NCI-H460 (cell line): ENCODE measurements at places on chromosomes 3 and 15.

DNA sequence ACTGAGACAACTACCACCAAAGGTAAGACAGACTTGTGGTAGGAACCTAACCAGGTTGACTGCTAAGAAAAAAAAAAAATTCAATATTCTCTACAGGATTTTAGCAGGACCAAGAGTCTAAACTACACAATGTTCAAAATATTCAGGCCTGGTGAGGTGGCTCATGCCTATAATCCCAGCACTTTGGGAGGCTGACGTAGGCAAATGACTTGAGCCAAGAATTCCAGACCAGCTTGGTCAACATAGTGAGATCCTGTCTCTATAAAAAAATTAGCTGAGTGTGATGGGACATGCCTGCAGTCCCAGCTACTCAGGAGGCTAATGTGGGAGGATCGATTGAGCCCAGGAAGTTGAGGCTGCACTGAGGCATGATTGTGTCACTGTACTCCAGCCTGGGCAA, 341.6 kb upstream of the WNT5A start:
- no peak for DNase-seq

GRCh38 chr15:47678040-47678439, 39.3 kb upstream of the SEMA6D start:
- no peak for DNase-seq

GRCh38 chr15:47485419-47485818, 231.9 kb upstream of the SEMA6D start:
- no peak for DNase-seq

DNA sequence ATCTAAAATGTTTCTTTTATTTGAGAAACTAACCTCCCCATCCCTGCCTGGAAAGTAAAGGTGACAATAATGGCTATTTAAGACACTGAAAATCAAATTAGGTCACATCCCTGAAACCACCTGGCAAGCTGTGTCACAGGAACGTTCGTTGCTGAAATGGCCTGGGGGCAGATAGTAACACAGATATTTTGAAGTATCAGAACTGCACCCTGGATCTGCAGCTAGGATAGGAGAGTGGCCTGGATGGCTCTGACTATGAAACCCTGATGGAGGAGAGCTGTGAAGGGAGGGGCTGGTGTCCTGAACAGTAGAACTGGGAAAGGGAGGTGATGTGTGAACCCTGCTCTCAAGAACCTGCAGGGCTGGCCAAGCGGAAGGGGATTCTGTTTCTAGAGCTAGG, 648.3 kb upstream of the CFAP20DC start:
- DNase-seq = no peak

GRCh38 chr3:107269136-107269535, 108.1 kb upstream of the CCDC54 start:
- DNase-seq = no peak

DNA sequence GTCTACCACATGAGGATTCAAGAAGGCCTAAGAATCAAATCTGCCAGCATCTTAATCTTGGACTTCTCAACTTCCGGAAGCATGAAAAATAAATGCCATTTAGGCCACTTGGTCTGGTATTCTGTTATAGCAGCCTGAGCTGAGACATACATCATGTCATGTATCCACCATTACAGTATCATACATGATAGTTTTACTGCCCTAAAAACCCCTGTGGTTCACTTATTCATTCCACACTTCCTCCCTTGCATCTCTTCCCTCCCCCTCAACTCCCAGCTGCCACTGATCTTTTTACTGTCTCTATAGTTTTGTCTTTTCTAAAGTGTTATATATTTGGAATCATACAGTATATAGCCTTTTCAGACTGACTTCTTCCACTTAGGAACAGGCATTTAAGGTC, 161.8 kb downstream of the SNRK start:
- DNase-seq = no peak
